ENCODE measurements at places on chromosomes 1 and 21. TPM values are rescaled to one million over a fixed set of nuclear protein-coding genes. Genes with fewer than 3 reads are reported as not detected.

GRCh38 chr1:225881081-225881958 lies 860 bp downstream of the TMEM63A start:
- H3K27me3 ChIP-seq, result peaks cover 15% of the 10 kb centered on the region
- peak overlapping the region; percentile 90 for H3K4me3 ChIP-seq
- H3K4me1 ChIP-seq, result peaks cover 61% of the 10 kb centered on the region
- no peak for DNase-seq
- H3K36me3 ChIP-seq, result peaks cover 3% of the 10 kb centered on the region

GRCh38 chr1:153991151-153991630 lies 629 bp downstream of the RPS27 start:
- peak overlapping the region; percentile 98 for H3K4me3 ChIP-seq
- H3K27ac ChIP-seq, result peak overlapping the region; percentile 89
- DNase-seq, result no peak

FUCA1 gene
- total RNA-seq, result 32.9 TPM

MR1 gene
- 13.7 TPM for total RNA-seq

GRCh38 chr1:10854856-10855459 lies 58.5 kb upstream of the CASZ1 start:
- H3K27ac ChIP-seq, result no peak overlapping the region
- H3K27me3 ChIP-seq, result peaks cover 1% of the 10 kb centered on the region
- H3K36me3 ChIP-seq, result no peaks in the 10 kb centered on the region
- no peak for DNase-seq
- H3K4me3 ChIP-seq, result no peak overlapping the region
- H3K4me1 ChIP-seq, result no peaks in the 10 kb centered on the region

Data from spinal cord (tissue), 10 donors.